ENCODE measurements at places on chromosomes 11 and 22.
A peak's percentile ranks its signal among the peaks of the same experiment; 100 is the strongest.

- DNase-seq, result peak; percentile 47
Measured at GRCh38 chr11:66277471-66278362, at the start of gene CNIH2. Gene CNIH2, plus strand, starts transcription at chr11:66278175. Its CDS starts 282 bp downstream, at chr11:66278457.

- no peak for DNase-seq
Measured at GRCh38 chr11:10857459-10857708, 469 bp downstream of the ZBED5 start.

GRCh38 chr11:6526411-6527135 is 29.5 kb downstream of the DNHD1 start:
- DNase-seq, result no peak

DNA sequence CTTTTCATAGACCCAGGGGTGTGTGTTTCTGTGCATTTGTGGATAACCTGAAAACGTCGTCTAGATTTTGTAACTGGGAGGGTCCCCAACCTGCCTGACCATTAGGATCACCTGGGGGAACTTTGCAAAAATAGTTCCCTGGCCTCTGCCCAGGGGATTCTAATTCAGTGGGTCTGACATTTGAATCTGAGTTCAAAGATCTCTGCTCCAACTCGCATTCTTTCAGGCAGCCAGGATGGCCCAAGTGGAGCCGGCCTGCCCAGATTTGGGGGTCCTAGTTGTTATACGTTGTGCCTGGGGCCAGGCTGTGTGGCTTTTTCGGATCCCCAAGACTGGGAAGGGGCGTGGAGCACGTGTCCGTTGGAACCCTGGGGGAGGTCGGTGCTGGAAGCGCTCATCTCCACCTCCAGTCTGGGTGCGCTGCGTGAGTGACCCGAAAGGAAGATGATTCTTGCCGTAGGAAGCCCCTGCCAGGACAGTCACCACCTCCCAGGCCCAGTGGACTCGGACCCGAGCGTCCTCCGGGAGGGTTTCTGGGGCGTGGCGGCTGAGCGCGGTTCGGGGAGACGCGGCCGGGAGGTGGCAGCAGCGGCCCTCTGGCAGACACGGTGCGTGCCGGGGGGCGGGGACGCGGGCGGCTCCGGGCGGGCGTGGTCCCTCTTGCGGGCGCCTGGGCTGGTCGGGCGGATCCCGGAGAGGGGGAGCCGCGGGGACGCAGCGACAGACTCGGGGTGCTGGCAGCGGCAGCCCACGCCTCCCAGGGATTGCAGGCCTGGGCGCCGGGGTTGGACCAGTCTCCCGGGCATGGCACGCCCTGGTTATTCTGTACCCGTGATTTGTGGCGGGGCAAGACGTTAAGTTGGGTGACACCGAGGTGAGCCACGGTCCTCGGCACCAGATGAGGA is 29.2 kb upstream of the PLET1 start:
- peak; percentile 73 for DNase-seq

DNA sequence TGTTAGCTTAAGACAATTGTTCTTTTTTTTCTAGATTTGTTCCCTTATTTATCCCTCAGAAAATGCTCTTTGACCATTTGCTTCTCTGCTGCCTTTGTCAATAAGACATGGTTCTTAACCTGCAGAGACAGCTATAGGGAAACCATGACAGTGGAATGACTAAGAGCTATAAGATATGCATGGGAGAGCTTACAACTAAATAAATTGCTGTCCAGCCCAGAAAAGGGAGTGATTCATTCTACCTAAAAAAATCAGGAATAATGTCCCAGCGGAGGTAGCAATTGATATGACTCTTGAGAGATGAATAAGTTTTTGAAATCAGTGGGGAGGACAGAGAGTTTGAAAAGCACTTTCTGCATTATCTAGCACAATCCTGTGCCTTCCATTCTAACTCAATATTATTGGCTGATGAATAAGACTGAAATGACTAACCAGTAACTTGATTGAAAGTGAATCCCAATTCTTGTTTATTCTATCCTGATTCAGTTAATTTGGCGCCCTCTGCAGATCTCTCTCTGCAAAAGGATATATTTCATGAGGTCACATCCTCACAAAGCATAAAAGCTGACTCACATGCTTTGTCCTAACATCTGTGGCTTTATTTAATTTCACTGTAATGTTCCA is 680.5 kb upstream of the API5 start:
- DNase-seq, result no peak

GRCh38 chr11:112605093-112605666 is 344.5 kb upstream of the PLET1 start:
- no peak for DNase-seq

- DNase-seq, result no peak
Measured at GRCh38 chr11:925158-925495, 543 bp upstream of the AP2A2 start.

- DNase-seq, result no peak
Measured at GRCh38 chr11:34536056-34536455, 22.5 kb upstream of the ELF5 start.

- DNase-seq, result peak; percentile 38
Measured at GRCh38 chr22:30245985-30246813, at the start of gene LIF. Gene LIF, minus strand, starts transcription at chr22:30246759. Its CDS starts 64 bp downstream, at chr22:30246695.

DNA sequence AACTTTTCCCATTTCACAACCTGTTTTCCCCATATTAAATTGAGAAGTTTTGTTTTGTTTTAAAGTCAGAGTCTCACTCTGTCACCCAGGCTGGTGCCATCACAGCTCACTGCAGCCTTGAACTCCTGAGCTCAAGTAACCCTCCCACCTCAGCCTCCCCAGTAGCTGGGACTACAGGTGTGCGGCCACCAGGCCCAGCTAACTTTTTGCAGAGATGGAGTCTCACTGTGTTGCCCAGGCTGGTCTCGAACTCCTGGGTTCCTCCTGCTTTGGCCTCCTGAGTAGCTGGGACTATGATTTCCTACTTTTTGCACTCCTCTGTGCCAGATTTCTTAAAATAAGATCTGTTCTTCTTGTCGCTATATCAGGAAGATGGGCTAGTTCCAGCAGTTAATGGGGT is 44.9 kb downstream of the GNB1L start:
- DNase-seq, result no peak

DNA sequence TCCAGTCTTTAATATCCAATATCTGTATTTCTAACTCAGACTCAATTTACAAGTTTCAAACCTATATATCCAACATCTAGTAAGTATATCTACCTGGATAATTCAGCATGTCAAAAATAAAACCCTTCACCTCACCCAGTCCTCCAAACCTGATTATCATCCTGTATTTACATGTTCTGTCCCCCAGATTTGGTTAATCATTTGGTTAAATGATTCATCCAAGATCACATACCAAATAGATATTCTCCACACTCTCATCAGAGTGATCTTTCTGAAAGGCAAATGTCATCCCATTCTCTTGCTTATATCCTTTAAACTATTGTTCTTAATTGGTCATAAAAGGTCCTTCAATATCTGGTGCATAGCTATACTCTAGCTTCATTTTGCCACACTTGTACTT is 199.0 kb downstream of the SOX6 start:
- no peak for DNase-seq

DNA sequence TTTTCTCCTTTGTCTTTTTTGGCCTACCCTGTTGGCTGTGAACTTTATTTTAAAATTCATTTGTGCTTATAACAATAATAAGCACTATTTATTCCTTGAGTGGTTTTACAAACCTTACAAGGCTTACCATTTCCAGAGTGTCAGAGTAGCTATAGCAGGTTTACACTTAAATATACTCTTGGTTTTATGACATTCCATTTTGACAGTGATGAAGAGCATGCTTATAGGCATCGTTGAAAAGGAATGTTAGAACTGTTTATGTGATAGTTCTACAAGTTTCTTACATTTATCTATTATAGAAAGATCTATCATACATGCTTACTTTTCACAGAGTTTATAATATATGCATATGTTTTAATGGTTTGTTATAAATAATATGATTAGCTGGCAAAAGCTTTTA is 84.1 kb downstream of the PDE3B start:
- no peak for DNase-seq

DNA sequence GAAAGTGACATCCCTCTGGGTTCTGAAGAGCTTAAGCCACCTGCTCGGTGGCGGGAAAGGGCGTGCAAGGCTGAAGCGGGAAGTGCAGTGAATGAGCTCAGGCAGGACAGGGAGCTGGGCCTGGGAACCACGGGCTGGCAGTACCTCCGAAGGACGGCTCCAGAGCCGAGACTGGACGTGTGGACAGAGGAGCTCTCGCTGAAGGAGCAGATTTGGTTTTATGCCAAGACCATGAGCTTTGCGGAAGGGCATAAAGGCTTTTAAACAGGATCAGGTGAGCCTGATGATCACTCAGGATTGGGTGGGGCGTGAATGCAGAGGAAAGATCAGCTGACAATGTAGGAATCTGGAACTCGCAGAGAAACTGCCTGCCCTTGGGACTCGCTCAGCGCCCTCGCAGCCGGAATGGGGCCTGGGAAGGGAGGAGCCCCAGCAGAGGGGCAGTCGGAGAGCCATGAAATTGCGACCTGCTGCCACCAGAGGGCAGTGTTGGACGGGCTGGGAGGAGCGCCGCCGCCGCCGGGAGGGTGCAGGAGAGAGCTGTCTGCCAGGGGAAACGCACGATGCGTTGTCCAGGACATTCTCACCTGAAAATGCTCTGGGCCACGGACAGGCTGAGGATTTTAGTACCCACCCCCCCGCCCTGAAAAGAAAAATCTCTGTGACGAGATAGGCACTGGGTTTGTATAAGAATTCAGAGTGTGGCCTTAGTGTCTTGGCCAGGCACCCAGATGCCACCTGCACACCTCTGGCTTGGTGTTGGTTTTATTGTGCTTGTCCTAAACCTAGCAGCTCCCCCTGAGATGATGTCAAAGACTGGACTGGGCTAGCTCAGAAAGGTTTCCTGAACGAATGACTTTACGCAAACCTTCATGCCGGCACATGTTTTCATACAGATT is 324.4 kb downstream of the NTM start:
- DNase-seq, result peak; percentile 18

DNA sequence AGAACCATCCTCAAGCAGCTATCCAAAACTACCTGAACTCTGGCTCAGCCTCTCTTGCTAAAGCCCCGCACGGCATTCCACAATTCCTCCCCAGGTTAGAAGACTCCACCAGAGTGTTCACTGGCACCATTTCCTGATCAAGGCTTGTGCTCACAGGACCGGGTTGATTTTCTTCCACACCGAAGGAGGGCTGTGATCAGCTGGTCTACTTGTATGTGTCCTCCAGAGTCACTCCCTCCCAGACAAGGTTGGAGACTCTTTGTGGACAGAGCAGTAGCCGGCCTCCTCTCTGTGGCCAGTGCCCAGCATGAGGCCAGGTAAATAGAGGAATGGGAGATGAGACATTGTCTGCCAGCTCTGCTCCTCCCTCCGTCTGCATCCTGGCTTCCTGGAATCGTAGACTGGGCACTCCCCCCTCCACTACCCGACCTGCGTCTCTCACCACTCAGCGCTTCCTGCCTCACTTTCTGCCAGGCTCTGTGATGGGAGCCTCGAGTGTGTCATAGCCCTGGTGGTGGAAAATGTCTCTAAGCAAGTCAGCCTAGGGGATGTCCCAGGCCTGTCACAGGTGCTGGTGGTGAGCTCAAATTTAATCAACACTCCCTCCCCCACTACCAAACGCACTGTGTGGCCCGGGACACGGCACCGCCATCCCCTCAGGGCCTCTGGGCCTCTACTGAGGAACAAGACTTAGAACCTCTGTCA is 12.5 kb upstream of the TMPRSS6 start:
- DNase-seq, result peak; percentile 91

DNA sequence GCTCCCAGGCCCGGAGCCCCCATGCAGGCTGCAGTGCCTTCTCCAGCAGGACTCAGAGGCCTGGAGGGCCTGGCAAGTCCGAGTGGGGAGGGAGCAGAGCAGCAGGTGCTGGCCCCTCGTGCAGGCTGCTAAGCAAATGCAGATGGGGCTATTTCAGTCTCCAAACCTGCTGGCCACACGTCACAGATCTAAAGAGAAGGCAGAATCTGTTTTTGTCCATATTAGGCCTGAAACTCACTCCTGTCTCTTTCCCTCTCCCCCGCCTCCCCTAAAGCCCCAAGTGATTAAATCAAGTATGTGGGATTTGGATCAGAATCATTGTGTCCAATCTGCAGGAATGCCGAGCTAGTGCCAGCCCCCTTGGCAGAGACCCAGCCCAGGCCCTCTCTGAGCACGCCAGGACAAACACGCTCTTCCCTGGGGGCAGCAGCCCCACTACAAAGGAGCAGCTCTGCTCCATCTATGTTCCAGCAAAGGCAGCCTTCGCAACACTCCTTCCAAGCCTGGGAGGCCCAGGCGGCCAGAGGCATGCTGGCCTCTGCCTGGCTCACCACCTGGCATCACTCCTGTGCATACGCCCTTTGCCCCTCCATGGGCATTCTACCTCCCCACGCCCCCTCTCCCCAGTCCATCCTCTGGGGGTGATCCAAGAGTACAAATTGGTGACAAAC is 26.5 kb downstream of the RPL27A start:
- no peak for DNase-seq

GRCh38 chr11:104073950-104074705 is 37.7 kb downstream of the DDI1 start:
- DNase-seq, result no peak
